ENCODE measurements at places on chromosomes 3 and 15.

GRCh38 chr15:59792359-59792758 lies 103.2 kb upstream of the BNIP2 start:
- DNase-seq = peak; percentile 4

- no peak for DNase-seq
Measured at GRCh38 chr3:69750549-69750948, 11.3 kb downstream of the MITF start.

DNA sequence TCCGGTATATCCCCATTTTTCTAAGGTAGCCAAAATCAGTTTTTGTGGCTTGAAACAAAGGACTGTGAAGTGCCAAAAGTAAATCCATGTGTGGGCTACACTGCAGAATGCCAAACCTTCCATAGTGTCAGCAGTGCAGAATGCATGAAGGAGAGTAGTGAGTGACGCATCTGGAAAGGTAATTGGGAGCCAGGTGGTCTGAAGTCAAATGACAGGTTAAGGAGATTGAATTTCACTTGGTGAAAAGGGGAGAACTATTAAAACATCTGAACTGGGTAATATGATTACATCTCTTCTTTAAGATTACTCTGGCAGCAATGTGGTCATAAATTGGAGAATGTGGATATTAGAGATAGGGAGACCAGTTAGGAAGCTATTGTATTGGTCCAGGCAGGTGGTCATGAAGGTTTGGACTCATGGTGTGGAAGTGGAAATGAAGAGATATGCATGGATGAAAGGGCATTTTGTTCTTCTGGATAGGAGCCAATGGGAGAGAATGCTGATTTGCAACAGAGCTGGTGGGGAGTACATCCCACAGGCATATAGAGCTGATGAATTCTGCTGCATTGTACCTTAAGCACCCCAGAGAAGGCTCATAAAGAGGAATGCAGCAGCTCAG lies 118.2 kb downstream of the ECT2 start:
- no peak for DNase-seq

GRCh38 chr3:45174234-45174633 lies 28.1 kb upstream of the CDCP1 start:
- DNase-seq = no peak

All from SJCRH30 (cell line).